Non-pigmented ciliary epithelial cell (primary cell): ENCODE measurements at places on chromosomes 1 and 21.

- no peak for DNase-seq
These were observed 27.3 kb upstream of the TP53BP2 start for GRCh38 chr1:223873044-223873443.

GRCh38 chr21:37915941-37916309, 332 bp downstream of the KCNJ6 start:
- no peak for DNase-seq

DNA sequence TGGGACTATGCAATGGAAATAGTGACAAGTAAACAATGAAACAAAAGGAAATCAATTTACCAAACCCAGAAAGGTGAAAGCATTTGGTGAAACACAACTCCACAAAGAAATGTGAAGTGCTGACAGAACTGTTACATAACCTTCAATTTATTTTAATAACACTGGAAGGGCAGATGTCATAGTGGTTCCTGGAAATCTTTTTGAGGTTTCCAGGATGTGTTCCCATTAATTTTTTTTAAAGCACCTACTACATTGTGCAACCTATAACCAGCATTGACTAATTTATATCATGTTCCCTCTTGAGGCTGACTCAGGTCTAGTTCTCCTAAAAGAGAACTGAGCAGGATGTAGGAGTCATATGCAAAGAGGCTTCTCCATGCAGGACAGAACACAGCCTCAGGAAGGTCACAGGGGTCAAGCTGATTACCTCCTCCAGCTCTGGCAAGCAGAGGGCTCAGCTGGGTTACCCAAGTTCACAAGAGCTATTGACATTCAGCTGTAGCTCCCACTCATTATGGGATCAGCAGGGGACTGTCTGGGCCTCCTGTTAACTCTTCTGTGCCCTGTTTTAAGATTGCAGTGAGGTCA, 157.1 kb upstream of the NRIP1 start:
- peak; percentile 74 for DNase-seq

DNA sequence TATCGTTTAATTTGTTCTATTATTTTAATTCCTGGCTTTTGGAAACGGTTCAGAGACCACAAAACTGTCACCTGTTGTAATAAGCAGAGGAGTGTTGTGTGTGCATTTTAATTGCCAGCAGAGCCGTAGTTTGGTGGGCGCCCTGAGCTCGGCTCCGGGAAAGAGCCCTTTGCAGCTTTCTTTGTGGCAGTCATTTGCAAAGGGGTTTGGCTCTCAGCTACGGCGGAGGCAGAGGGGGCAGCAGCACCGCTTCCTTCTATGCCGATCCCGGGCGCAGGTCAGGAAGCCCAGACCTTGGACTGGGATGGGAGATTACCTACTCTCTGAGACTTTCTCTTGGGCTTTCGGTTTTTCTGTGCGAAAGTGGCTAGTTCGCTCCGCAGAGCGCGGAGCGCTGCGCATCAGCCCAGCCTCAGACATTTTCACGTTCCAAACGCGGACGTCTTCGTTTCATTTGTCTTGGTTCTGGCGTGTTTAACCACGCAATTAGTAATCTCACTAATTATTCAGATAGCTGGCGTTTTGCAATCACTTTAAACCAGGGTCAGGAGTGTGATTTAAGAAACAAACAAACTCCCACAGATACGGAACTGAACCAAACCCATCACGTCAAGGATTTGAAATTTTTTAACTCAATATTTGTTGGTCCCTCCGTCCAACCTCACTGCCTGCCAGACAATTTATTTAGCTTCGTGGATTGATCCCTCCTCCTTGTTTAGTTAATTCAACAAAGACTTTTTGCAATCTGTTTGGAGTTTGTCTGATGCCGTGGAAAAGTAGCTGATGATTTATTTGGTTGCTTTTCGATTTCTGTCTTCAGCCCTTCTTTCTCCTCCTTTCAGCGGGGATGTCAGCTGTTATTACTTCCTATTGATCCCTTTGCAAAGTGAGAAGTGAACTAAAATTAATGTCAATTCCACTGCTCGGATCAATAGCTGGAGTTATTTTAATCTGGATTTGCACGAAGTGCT, 3.9 kb downstream of the RNF220 start:
- no peak for DNase-seq

- DNase-seq, result no peak
These were observed 77.2 kb downstream of the ADGRL2 start for GRCh38 chr1:81877940-81878339.

- no peak for DNase-seq
These were observed 526 bp downstream of the TPR start for GRCh38 chr1:186374303-186375151.

DNA sequence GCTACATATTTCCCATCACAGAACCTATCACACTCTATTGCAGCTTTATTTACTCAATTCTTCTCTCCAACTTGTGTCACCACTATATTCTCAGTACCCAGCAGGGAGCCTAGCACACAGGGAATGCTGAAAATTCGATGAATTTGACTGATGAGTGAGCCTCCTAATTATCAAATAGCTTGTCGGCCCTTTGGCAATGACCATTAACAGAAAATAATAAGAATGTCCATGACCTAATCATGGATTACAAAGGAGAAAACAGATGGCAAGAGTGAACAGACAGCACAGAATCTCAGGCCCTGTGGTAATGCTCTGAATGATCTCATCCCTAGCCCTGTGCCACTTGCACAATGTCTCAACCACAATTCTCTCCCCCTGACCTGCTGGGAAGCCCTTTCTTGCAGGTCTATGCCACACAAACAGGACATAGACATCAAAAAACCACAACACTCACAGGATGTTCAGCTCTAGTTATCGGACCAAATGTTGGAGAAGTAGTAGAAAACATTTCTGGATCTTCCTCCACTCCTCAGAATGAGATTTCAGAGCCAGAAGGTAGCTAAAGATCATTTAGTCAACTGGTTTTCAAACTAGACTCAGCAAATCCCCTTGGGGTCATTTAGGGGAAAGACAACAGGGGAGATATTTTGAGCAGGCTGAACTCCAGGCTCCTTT, 68.4 kb downstream of the LUZP1 start:
- DNase-seq, result peak; percentile 95

- DNase-seq, result no peak
These were observed 108.3 kb downstream of the TNR start for GRCh38 chr1:175635092-175635491.

DNA sequence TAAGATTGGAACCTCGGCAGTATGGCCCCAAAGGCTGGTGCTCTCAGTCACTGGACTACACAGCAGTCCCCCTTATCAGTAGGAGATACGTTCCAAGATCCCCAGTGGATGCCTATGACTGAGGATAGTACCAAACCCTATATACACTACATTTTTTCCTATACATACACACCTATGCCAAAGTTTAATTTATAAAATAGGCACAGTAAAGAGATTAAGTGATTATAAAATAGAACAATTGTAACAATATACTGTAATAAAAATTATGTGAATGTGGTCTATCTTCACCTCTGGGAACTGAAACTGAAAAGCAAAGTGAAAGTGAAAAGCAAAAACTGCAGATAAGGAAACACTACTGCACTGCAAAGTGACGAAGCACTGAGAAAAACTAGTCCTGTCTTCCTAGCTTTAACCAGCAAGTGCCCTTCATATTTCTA, 96.8 kb downstream of the INTS7 start:
- no peak for DNase-seq

GRCh38 chr1:107879346-107879745, 85.6 kb downstream of the VAV3 start:
- no peak for DNase-seq

DNA sequence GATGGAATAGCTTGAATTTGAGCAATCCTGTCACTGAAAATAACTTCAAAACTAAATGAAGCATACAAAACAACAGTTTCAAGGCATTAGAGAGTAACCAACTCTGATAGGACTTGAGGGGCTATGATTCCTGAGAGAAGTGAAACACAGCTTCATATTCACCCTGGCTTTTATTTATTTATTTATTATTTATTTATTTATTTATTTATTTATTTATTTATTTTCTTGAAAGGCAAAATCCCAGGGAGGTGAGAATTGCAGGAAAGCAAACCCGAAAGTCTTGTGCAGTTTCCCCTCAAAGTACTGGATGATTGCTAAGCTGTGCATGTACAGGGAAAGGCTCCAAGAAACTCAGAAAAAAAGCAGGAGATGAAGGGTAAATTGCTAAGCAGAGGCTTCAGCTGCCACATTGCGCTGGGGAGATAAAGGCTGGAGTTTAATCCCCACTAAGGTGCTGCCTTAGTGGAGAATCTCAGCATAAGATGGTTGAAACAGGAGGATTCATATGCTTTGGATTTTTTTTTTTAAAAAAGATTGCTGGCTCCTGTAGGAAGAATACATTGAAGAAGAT, 72.9 kb upstream of the COL24A1 start:
- no peak for DNase-seq

DNA sequence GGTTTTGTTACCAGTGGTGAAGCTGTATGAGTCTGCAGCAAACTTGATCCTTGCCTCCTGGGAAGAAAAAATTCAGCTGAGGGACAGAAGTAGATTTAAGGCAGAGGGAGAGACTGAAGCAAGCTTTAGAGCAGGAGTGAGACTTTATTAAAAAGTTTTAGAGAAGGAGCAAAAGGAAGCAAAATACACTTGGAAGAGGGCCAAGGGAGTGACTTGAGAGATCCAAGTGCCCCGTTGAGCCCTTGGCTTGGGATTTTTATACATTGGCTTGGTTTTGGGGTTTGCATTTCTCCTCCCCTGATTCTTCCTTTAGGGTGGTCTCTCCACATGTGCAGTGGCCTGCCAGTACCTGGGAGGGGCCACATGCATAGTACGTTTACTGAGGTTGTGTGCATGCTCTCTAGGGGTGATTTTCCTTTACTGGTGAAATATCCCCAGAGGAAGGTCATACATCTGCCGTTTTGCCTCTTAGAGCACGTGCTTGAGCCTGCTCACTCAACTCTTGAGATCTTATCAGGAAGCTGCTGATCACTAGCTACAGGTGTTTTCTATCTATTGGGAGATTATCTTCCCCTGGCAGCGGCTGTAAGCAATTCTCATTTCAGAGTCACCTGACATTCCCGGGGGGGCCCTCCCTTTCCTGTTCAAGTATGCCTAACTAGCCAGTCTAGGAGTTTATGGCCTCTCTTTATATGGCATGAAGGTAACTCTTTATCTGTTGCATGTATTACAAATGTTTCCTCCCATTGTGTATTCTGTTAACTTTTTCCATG, 20.3 kb downstream of the FASLG start:
- no peak for DNase-seq

DNA sequence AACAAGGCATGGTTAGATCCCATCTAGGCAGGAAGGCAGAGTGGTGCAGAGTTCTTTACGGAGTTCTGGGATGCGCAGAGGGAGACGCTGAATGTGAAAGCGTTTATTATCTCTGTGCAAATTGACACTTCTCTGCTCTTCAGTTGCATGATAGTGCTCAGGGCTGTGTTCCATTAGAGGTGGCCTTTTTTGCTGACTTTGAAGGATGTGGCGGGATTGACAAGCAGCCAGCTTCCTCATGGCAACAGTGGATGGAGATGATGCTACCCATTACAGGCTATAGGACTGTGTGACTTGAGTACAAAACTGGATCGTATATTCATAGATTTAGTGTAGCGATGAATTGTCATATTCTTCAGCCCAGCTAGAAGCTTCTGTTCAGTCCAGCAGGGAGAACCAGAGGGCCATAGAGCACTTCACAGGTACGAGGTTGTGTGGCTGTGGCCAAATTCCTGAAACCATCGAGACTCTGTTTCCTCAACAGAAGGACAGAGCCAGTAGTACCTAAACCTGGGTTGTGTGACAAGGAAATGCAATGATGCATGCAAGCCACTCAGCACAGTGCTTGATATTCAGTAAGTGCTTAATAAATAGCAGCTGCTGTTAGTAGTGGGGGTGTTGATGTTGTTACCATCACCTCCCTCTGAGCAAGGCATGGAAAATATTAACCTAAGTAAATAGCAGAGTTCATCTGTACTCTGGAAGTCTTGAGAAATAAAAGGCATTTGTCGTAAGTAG, 430.0 kb upstream of the KAZN start:
- DNase-seq, result no peak

- no peak for DNase-seq
These were observed 239.8 kb upstream of the C1orf105 start for GRCh38 chr1:172180501-172181285.

DNA sequence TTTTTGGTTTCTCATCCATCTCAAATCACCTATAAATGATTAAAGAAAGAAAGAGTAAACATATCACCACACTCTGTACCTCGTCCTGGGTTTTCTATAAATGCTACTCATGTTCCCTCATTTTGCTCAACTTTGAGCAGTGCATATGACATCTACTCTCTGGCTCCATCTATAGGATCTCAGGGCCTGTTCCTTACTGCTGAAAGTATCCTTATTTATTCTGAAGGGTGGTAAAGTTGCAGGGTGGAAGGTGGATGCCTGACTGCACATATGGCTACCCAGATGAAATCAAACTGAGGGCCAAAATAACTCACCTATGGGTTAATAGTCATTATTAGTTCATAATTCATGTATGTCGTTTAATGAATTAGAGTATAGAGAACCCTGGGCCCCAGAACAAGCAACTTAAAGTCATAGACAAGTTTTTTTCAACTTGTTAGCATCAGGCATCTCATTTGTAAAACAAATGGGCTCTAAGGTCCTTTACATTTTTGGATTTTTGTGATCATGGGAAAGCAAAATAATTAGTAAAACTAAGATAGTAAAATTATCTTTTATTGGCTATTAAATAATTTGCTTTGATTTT, 46.5 kb downstream of the NCF2 start:
- peak; percentile 36 for DNase-seq

DNA sequence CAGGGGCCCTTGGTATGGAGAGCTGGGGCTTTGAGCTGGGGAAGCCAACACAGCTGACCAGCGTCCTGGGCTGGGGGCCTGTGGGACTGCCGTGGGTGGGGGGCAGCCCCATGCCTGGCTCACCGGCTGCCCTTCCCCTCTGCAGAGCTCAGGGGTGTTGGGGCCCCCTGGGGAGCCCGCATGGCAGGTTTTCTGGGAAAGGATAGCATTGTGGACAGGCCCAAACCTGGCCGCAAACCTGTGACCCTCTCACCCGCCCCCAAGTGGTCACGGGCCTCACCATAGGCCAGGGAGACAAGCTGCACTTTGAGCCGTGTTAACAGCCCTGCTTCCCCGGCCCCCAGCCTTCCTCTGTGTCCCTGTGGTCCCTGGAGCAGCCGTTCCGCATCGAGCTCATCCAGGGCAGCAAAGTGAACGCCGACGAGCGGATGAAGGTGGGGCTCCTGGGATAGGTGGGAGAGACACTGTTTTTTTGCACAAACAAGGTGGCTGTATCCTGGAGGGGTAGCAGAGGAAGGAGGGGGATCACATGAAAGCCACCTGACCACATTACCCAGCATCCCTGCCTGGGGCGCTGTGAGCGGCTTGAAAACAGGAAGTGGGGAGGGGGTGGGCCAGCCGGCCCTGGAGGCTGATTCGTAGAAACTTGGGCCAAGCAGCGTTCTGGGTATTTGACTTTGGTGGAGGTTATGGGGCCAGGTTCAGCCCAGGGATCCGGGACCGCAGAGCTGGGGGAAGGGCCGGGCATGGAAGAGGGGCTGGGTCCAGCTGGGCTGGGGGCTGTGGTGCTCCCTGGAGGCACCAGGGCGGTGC, 65.9 kb downstream of the PIK3CD start:
- DNase-seq, result no peak

- no peak for DNase-seq
These were observed 40.2 kb downstream of the TOMM20 start for GRCh38 chr1:235088430-235088829.
